SK-N-DZ (cell line): ENCODE measurements at places on chromosomes 7 and 10.
A peak's percentile ranks its signal among the peaks of the same experiment; 100 is the strongest.

GRCh38 chr10:13810568-13810967, 223.8 kb downstream of the PRPF18 start:
- DNase-seq = no peak

- DNase-seq = no peak
Measured at GRCh38 chr7:36736899-36737211, 12.6 kb upstream of the AOAH start.

DNA sequence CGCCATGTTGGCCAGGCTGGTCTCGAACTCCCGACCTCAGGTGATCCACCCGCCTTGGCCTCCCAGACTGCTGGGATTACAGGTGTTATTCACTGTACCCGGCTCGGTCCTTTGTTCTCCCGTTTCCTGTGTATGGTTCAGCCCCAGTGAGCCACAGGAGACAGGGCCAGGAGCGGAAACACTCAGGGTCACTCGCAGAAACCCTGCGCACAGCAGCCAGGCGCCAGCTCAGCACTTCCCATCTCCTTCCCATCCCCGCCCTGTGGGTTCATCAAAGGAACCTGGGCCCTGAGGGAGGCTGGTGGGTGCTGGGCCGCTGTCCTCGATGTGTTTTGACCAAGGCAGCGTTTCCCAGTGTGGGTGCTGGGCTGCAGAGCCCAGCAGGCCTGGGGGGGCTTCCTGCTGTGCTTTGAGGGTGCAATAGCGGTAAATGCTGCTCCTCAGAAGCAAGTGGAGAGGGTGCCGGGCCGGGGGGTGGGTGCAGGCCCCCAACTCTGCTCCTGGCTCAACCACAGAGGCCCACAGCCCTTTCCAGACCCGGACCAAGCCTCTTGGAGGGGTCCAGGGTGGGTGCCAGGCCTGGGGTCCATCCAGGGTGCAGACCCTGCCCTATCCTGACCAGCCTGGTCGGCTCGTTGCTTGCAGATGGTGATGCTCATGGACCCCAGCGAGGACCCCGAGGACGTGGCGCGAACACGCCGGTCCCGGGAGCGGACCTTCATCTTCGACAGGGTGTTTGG, 15.3 kb upstream of the CHST12 start:
- no peak for DNase-seq

GRCh38 chr10:22427890-22428571, 82.7 kb downstream of the SPAG6 start:
- DNase-seq = peak; percentile 95

GRCh38 chr10:101452593-101452992, 98.6 kb downstream of the BTRC start:
- DNase-seq = no peak

GRCh38 chr10:19843487-19843886, 27.3 kb downstream of the PLXDC2 start:
- DNase-seq = no peak

GRCh38 chr10:111278266-111278665, 201.4 kb downstream of the ADRA2A start:
- DNase-seq = no peak

GRCh38 chr10:93059975-93060886, at the start of gene CYP26C1:
CYP26C1 (plus strand) TSS chr10:93060798; CDS start chr10:93061264, 466 bp downstream.
- no peak for DNase-seq
